Effector CD4-positive, alpha-beta T cell (primary cell): ENCODE measurements at places on chromosomes 1 and 21.

- DNase-seq: no peak
Measured at GRCh38 chr1:160128636-160129035, 13.1 kb downstream of the ATP1A2 start.

GRCh38 chr1:84835169-84835568 lies 57.8 kb downstream of the LPAR3 start:
- no peak for DNase-seq

GRCh38 chr1:107786203-107786845 lies 178.7 kb downstream of the VAV3 start:
- no peak for DNase-seq

DNA sequence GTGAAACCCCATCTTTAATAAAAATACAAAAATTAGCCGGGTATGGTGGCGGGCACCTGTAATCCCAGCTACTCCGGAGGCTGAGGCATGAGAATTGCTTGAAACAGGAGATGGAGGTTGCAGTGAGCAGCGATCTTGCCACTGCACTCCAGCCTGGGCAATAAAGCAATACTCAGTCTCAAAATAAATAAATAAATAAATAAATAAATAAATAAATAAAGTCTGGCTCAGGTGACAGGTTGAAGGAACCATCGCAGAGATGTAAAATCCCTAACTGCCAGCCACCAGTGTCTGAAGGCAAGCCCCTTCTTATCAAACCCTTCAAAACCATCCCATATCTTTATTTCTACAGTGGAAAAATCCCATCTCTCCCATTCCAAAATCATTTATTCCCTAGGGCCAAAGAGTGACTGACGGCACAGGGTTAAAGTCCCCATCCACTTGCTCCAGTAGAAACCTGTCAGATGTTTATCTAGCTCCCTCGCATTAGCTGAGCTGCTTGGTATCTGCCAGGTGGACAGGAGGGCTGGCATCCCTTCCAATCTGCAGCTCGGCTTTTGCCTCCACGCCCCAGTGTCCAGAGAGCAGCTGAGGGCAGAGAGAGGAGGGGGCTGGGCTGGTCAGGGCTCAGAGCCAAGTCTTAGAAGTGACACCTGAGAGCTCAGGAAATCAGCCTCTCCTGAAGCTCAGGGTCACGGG lies 5.0 kb downstream of the CSRP1 start:
- DNase-seq: no peak

GRCh38 chr1:37622131-37622530 lies 12.6 kb downstream of the RSPO1 start:
- no peak for DNase-seq

GRCh38 chr1:22717037-22717760 lies 6.6 kb downstream of the EPHB2 start:
- DNase-seq: no peak
